ENCODE measurements at places on chromosomes 1 and 21.

DNA sequence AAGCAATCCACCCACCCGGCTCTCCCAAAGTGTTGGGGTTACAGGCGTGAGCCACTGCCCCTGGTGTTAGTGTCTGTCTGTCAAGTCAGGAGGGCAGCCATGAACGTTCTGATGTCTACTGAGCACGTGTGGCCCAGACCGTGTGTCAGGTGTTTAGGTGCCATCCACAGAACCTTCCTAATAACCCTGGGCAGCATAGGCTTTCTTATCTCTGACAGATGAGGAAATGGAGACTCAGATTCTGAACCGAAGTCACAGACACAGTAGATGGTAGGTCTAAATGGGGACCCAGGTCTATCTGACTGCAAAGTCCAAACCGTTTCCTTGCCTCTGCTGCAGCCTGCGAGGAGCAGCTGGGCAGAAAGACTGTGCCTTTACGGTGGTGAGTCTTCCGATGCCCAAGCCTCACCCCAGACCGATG, 622 bp upstream of the IL6R start:
- no peak for DNase-seq

DNA sequence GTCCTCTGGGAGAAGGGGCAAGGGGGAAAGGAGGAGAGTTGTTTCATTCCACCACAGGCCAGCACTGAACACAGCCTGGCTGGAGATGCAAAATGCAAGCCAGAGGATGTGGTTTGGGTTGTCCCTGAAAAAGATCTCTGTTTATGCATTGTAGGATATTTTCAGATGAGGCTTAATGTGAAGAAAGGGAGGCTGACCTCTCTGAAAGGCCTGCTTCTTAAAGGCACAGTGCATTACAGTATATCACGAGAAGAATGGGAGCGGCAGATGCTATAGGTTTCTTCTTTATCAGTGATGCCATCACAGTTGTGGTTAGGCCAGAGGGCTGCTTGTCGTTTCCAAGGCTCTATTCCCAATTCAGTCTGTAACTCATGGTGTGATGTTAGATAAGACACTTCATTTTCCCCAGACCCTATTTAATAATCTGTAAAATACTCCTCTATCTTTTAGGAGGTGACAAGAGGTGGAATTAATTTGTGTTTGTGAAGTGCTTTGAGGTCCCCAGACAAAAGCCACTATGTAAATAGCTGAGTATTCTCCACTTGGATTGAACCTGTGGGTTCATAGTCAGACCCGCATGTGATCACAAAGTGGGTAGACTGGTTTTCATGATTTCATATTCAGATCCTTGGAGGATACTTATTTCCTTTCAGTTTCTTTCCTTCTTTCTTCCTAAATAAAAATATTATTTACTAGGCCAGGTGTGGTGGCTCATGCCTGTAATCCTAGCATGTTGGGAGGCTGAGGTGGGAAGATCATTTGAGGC, 76.5 kb upstream of the WDR26 start:
- no peak for DNase-seq

DNA sequence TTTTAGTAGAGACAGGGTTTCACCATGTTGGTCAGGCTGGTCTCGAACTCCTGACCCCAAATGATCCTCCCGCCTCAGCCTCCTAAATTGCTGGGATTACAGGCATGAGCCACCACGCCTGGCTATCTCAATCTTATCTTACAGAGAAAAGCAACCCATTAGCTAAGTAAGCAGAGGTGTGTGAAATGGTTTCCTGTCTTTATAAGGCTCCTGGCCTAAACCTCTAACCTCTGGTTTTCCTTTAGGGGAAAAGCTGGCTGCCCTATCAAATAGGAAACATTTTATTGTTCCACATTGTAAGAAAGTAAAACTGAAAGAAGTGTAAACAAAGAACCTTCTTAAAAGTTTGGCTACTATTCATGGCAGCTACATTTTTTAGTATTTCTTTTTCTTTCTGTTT, 78.3 kb upstream of the MORC3 start:
- no peak for DNase-seq

- DNase-seq = no peak
Measured at GRCh38 chr1:167723707-167724323, 2.0 kb downstream of the MPZL1 start.

GRCh38 chr21:31475223-31475622, 131.2 kb upstream of the TIAM1 start:
- no peak for DNase-seq

GRCh38 chr21:46163380-46163779, 8.0 kb upstream of the FTCD start:
- DNase-seq = no peak

DNA sequence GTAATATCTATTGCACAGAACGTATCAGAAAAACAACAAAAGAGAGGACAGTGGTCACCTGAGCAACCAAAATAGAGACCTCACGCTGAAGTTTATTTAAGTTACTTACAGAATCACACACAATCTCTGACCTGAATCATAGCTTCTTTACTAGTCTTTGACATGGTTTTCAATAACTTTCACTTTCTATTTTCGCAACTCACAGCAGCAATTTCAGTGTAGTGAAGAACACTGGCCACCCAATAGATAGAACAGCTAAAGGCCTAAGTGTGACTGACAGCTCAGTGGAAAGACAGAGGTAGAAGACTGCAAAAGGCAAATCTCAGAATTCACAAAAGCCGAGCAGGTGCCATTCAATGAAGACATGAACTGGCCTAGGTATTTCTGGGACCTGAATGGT, 435.6 kb upstream of the CHRM3 start:
- DNase-seq = no peak

- no peak for DNase-seq
Measured at GRCh38 chr1:151284013-151284577, 2.0 kb downstream of the ZNF687 start.

DNA sequence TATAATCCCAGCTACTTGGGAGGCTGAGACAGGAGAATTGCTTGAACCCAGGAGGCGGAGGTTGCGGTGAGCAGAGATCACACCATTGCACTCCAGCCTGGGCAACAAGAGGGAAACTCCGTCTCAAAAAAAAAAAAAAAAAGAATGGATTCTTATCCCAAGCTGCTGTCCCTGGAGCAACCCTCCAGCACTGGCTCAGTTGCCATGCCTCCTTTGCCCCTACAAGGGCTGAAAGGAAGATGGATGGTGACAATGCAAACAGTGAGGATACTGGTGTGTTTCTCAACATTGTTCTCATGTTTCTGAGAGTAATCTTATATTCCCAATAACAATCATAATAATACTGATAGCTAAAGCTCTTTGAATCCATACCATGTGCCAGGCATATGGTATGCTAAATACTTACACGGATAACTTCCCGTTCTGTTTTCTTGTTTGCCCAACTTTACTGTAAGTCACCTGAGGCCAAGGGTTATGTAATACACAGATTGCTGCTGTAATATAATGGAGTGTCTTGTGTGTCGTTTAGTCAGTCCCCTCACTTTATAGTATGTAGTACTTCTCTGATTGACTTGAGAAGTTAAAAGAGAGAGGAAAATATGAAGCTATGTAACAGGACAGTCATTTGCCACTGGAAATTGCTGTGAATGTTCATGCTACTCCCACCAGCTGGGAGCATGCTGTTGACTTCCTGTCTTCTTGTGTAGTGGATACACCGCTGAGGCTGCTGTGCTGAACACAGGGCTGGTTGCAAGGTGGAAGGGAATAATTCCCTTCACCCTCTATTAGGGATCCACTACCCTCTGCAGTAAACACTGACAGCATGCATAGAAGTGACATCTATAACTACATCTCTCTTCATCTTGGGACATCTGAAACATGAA, 153.6 kb downstream of the CNIH3 start:
- DNase-seq = no peak

- DNase-seq = no peak
Measured at GRCh38 chr1:223219318-223219635, 76.2 kb upstream of the TLR5 start.

- DNase-seq = no peak
Measured at GRCh38 chr1:167563579-167564246, 10.2 kb upstream of the CREG1 start.

- DNase-seq = no peak
Measured at GRCh38 chr1:23514111-23514679, 16.8 kb downstream of the E2F2 start.

DNA sequence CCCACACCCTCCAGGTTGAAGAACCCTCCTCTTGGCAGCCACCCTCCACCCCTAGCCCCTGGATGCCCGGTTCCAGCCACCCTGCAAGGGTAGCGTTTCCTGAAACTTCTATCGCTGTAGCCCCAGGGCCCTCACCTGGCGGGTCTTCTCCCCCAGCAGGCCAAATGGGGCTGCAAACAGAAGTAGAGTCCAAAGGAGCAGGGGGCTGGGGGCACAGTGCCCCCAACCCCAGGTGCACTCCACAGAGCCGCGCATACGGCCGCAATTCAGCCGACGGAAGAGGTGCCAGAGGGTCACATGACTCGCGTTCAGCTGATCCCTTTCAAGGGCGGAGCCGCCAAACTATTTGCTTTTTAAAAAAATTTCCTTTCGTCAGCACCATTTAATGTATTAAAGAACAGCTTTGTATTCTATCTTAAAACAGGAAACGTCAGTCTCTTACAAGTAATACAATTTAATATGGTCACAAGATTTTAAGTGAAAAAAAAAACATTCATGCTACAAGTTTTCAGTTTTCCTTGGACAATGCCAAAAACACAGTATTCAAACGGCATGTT, at the start of gene GLMP:
TSS of gene GLMP (minus strand) at position 289 of the 557 bp plus-strand sequence. CDS start at position 255, 34 bp downstream.
- DNase-seq = peak; percentile 31

DNA sequence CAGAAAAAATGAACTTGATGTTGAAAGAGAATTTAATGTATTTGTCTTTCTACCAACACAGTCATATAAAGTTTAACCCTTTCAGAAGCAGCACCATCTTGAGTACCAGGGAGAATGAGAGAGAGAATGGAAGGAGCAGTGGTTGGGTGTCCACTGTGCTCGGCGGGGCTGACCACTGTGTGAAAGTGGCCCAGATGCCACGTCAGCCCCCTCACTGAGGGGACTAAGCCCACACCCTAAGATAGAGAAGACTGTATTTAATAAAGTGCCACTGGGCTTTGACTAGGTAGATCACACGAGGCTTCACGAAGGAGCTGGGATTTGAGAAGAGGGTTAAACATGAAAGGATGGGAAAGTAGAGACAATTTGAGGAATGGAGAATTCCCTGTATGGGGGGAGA, 31.2 kb downstream of the BATF3 start:
- no peak for DNase-seq

GRCh38 chr1:210397252-210397651, 68.5 kb downstream of the HHAT start:
- DNase-seq = no peak

DNA sequence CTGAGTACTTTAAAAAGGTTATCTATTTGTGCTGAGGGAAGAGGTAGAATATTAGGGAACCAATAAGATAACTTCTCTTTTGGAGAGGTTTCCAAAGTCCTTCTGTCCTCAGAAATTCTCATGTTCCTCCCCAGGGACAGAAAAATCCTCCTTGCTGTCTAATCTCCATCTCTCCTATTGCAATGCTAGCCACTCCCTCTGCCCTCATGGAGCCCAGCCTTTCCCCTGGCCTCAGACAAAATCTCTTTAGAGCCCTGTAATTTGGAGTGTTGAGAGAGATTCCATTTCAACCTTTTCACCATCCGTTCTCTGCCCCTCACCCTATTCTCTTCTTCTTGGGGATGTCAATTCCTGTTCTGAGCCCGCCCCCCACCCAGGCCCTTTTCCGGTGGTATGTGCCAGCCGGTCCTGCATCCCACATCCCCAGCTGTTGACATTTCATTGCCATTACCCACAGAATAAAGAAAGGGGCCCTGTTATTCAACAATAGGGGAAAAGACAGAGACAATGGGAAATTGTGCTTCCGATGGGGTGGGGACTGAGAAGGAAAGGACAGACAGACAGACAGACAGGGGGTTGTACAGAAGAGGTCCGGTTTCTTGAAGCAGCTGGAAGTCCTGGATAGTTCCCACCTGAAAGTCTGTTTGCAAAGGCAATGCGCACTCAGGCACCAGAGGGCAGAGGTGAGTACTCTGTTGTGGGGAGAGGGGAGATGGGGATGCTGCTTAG, at the start of gene HAPLN2:
TSS of gene HAPLN2 (plus strand) at position 563 of the 729 bp plus-strand sequence. CDS start 4,076 bp downstream, outside the sequence.
- DNase-seq = no peak

DNA sequence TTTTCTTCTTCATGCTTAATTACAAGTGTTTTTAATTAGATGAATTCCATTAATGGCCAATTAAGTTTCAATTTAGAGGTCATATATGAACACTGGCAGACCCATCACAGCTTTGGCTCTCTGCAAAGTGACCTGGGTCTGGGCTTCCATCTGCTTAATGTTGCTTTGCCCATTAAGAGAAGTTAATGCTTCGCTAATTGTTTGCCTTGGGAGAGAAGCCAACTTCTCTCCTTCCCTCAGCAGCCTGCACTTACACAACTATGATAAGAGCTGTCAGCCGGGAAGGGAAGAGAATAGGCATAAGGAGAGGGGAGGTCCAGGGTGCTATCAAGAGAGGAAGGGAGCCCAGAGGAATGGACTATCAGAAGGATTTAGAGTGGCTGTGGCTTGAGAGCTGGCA, 29.0 kb upstream of the CCDC190 start:
- no peak for DNase-seq

- no peak for DNase-seq
Measured at GRCh38 chr1:20430355-20431175, 55.4 kb downstream of the CAMK2N1 start.

DNA sequence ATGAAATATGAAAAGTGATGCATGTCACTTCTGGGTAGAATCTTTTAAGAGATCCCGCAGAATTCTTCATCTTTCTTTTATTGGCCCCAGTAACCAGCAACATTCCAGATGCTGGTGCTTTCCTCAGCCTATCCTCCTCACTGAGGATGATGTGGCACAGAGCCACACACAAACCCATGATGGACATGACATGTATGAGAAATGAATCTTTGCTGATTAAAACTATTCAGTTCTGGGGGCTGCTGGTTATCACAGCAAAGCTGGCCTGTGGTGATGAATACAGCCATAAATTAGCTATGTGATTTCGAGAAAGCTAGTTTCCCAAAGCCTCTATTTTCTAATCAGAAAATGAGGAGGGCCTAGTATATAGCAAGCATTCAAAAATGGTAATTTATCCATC, 8.3 kb upstream of the ERICH3 start:
- DNase-seq = no peak

GRCh38 chr1:12028957-12029511, 9.7 kb downstream of the MIIP start:
- DNase-seq = no peak

DNA sequence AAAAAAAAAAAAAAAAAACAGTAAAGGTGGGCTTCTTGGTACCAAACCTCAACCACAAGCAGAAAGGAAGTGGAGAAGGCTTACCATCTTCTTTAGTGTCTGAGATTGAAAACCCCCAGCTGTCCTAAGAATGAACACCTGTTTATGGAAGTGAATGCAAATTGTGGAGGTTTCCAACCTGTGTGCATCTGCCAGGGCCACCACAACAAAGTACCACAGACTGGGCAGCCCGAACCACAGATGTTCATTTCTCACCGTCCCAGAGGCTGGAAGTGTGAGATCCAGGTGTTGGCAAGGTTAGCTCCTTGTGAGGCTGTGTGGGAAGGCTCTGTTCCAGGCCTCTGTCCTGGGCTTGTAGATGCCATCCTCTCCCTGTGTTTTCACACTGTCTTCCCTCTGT, 348.7 kb downstream of the SETD4 start:
- DNase-seq = no peak
